ENCODE measurements at places on chromosomes 12 and 14.

DNA sequence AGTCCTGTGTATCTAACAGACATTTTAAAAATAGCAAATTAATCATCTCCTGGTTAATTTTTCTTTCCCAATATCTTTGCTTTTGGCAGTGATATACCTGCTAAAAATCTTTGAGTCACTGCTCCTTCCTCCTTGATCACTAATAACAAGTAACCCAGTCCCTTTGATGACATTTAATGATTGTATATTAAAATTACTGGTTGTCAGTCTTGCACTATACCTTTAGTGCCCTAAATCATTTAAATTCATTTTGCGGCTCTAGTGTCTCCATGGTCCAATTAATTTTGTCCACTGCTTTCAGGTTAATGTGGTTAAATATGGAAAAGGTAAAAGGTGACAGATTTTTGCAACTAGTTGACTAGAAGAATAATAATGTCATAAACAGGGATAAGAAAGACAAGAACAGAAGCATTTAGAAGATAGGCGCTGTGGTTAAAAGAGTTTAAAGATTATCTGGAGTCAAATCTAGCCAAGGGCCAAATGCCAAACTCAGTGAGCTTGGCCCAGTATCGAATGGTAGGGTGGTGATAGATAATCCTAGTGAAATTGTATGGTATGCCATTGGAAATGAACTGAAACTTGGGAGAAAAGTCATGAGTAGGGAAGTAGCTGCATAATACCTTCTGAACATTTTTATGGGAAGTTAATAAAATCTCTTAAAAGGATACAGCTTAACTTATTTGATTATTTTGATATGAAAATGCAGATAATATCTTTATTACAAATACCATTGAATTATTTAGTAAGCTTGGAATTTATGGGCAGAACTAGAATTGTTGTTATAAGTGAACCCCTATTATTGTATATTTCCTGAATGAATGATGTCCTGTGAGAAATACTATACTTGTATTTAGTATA is 115.0 kb downstream of the PCNX1 start:
- DNase-seq = no peak

DNA sequence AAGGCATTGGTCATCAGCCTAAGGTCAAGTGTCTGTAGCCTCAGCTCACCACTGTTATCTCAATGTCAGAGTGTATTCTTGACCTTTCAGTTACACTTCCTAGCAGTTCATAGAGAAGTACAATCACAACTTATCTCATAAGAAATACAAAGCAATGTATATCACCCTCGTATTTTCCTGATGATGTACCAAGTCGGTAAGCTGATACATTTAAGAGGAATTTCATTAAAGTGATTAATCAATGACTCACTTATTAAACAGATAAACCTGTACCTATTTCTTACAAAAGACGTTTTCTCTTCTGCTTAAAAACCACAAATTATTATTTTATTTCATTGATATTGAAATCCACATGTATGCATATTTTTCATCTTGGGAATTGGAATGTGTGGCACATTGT is 3.9 kb upstream of the PRB3 start:
- no peak for DNase-seq

DNA sequence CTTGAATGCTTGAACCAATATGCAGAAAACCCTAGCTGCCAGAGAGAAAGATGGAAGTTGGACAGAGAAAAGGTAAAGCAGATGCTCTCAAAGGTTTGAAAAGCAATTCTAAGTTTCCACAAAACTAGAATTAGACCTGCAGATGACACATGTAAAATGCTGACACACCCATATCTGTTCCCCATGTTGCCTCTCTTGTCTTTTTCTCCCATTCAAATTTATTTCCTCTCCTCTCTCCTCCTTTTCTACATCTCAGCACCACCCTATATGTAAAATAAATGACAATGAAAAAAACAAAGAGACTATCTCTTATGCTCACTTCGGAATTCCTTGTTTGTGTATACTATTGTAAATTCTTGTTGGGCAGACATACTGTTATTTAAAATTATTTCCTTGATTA is 75.5 kb upstream of the PLEKHA5 start:
- DNase-seq = no peak

- DNase-seq = no peak
Measured at GRCh38 chr12:15116086-15116485, 105.1 kb downstream of the RERG start.

DNA sequence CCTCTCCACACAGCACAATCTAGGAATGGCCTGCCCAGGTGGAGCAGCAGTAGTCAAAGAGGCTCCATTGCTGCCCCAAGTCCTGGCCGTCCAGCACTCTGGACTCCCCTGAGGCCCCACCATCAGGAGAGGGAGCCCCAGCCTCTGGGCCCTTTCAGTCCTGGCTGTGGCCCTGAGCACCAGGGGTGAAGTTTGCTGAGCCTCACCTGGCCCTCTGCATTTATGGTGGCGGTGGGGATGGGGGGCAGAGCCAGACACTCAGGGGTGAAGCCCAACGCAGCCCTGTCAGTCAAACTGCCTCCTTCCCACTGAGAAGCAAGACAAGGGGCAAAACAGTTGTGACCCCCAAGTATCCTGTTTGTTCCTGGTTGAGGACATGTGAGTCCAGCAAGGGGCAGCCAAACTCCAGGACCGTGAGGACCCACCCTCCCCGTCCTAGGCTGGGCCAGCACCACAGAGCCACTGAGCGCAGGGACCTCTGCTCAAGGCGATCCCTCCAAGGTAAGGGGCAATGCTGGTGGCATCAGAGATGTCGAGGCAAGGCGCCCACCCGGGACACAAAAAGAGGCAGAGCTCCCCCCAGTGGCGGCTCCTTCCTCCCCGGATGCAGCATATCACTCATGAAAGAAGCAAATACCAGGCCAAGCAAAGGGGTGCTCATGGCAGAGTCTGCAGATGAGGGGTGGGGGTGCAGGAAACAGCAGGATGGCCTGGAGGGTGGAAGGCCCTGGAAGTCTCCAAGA is 4.8 kb upstream of the AMN start:
- DNase-seq = no peak

DNA sequence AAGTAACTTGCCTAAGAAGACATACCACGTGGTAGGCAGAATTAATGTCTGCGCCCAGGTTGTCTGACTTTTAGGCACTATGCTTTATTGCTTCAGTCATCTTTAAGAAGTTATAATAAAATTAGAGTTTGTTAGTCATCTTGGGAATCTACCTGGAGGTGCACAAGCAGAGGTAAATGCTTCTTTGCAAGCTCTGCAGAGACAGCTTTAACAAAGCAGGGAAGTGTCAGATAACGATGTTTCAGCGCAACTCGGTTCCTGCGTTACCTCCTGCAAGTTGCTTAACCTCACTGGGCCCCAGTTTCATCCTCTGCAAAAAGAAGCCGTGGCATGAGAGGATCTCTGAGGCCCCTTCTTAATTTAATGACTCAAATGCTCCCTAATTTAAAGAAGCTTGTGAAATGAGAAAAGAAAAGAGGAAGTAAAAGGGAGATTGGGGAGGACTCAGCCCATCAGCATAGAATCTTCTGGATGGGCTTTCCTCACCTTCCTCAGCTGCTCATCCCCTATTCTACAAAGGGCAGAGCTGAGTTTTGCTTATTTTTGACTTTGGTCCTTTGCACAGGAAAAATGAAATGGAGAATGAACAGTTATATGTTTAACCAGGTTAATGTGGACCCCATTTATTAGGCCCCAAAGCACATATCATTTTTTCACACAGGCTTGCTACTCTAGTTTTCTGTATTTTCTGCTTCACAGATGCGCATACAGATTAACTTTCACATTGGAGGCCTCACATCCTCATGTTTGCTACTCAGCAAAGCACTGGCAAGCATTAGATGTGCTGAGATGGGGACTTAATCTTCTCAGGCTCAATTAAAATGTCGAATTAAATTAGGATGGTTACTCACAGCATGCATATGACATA is 5.1 kb downstream of the ARHGDIB start:
- no peak for DNase-seq

DNA sequence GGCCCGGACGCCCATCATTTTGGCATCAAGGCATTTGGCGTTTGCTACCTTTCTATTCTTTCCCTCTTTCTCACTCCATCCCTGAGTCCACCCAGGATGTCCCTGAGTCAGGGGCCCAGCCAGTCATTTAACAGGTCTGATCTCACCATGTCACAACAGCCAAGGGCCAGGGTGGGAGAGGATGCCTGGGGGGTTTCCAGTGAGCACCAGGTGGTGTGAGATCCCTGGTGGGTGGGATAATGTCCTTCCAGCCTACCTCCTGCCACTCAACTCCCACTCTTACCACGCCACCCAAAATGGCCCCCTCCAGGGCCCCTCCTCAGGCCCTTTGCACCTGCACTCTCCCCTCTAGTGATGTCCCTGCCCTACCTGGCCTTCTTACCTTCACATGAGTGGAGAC is 310.8 kb downstream of the BCL11B start:
- DNase-seq = no peak

- DNase-seq = no peak
Measured at GRCh38 chr12:1972856-1973317, 31.4 kb downstream of the DCP1B start.

GRCh38 chr14:34718750-34719304 is 4.4 kb upstream of the CFL2 start:
- DNase-seq = no peak

DNA sequence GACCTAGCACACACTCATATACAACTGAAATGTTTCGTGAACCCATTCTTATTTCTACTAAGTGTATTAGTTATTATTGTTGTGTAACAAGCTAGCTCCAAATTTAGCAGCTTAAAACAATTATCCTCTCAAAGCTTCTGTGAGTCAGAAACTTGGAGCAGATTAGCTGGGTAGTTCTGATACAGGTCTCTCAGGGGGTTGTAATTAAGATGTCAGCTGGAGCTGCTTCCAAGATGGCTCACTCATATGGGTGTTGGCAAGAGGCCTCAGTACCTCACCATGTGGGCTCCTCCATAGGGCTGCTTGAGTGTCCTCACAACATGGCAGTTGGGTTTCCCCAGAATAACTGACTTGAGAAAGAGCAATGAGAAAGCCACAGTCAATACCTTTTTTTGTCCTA is 9.8 kb downstream of the GPR135 start:
- DNase-seq = no peak

DNA sequence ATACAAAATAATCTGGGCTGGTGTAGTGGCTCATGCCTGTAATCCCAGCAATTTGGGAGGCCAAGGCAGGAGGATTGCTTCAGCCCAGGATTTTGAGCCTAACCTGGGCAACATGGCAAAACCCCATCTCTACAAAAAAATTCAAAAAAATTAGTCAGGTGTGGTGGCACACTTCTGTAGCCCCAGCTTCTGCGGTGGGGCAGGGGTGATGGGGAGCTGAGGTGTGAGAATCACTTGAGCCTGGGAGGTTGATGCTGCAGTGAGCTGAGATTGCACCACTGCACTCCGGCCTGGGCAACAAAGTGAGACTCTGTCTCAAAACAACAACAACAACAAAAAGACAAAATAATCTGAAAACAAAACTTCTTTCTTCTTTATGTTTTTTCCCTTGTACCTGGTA is 66.0 kb downstream of the TC2N start:
- DNase-seq = no peak

DNA sequence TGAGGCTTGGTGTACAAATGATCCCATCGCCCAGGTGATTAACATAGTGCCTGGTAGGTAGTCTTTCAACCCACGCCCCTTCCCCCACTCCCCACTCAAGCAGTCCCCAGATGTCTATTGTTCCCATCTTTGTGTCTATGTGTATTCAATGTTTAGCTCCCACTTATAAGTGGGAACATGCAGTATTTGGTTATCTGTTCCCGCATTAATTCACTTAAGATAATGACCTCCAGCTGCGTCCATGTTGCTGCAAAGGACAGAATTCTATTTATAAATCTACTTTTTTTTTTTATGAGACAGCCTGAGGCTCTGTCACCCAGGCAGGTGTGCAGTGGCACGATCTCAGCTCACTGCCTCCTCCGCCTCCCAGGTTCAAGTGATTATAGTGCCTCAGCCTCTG is 15.7 kb downstream of the SPX start:
- DNase-seq = no peak

DNA sequence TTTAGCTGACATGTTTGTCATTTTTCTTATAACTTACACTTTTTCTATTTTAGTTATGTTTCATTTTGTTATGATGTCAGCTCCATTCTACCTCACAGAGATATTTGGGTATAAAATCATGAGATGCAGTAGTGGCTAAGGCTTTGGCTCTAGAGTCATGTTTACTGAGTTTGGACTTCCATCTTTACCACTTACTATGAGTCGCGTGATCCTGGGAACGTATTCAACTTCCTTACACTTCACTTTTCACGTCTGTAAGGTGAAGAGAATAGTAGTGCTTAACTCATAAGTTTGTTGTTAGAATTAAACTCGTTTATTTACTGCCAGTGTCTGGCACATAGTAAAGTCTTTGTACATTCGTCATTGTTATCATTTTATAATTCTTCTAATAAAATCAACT is 126.3 kb downstream of the ERC1 start:
- DNase-seq = no peak
